ENCODE measurements at places on chromosomes 12 and 14. TPM values are rescaled to one million over a fixed set of nuclear protein-coding genes. Genes with fewer than 3 reads are reported as not detected.

DNA sequence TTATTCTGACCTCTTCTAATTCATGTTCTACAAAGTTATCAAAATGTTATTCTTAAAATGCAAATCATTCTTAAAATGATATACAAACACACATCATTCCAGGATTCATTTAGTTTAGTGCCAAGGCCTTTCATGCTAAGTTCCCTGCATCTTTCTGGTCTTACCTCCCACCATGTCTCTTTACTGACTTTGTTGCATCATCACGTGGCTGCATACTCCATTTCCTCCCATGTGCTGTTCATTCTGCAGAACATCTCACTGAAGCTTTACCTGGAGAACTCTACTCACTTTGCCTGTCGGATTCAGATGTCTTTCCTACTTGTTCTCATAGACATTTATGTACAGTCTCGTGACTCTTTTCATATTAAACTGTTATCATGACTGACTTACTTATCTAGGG, 278.1 kb downstream of the RAD51B start:
- DNase-seq, result no peak

DNA sequence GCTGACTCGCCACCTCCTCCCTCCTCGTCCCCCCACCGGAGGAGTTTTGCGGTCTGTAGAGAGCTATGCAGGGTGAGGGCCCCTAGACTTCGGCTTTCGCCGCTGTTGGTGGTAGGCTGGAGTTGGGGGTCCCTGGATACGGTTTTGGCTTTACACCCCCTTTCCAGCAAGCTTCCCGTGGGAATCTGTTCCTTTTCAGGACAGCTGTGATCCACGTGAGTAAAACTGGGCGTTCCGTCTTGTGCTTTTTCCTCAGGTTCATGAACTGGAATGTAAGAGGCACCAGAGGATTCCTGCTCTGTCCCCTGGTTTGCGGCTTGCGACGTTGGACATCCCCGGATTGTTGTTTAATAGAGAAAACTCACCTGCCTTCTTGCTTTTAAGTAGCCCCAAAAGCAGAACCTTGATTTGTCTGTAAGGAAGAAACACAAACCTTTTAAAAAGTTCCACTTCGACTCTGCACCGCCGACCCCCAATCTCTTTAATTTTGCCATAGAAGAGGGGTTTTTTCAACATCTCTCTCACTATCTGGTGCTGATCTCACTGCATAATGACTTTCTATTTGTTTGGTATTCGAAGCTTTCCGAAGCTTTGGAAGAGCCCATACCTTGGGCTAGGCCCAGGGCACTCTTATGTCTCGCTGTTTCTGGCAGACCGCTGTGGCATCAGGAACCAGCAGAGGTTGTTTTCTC, 490 bp downstream of the PRORP start:
- peak; percentile 63 for DNase-seq

DNA sequence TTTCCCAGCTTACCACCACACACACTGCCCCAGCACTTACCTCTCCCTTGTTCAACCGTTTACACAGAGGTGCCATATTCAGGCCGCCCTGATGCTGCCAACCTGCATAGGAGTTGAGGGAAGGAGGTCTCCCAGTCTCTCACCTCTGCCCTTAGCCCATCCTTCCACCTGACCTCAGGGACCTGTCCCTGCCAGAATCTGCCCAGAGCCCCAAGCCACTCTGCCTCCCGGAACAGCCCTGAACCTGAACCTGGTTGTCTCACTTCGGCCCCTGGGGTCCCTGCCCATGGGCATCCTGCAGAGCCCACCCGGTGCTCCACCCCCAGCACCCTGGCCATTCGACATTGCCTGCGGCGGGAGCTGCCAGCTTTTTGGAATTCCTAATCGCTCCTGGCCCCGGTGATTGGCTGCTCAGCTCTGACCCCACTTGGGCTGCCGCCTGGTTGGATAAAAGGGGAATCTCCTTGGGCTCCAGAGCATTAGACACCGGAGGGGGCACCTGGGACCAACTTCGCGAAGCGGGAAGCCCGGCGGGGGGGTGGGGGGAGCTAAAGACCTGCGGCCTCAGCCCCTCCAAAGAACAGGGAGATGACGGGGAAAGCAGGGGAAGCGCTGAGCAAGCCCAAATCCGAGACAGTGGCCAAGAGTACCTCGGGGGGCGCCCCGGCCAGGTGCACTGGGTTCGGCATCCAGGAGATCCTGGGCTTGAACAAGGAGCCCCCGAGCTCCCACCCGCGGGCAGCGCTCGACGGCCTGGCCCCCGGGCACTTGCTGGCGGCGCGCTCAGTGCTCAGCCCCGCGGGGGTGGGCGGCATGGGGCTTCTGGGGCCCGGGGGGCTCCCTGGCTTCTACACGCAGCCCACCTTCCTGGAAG, at the start of gene VSX2:
Gene VSX2, plus strand, starts transcription at position 476 of the 874 bp plus-strand sequence. Its CDS starts 113 bp downstream, at position 589.
- DNase-seq, result no peak

DNA sequence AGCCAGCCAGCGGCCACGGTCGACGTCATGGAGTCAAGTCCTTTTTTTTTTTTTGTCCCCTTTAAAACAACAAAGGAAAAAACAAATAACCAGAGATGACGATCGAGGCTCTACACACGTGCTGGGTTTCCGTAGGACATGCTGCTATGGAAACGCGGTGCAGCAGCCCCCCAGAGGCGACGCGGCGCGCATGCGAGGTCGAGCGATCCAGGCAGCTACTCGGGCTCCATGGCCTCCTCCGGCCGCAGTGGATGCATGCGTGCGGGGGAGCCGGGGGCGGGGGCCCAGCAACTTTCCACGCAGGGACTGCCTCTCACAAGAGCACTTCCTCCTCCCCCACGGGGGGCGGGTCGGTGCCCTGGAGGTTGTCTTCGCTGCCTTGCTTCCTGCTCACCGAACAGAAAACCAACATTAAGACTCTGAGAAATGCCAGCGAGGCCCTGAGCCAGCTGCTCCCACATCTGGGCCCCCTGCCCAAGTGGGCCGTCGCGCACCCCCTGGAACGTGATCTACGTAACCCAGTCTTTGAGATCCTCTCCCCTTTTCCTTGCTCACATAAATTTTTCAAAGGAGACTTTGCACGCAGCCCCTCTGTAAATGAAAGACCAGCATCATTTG, 30.7 kb downstream of the P2RX4 start:
- DNase-seq, result no peak

- no peak for DNase-seq
Observed at GRCh38 chr12:3005736-3006135, 46.5 kb downstream of the TEAD4 start.

DNA sequence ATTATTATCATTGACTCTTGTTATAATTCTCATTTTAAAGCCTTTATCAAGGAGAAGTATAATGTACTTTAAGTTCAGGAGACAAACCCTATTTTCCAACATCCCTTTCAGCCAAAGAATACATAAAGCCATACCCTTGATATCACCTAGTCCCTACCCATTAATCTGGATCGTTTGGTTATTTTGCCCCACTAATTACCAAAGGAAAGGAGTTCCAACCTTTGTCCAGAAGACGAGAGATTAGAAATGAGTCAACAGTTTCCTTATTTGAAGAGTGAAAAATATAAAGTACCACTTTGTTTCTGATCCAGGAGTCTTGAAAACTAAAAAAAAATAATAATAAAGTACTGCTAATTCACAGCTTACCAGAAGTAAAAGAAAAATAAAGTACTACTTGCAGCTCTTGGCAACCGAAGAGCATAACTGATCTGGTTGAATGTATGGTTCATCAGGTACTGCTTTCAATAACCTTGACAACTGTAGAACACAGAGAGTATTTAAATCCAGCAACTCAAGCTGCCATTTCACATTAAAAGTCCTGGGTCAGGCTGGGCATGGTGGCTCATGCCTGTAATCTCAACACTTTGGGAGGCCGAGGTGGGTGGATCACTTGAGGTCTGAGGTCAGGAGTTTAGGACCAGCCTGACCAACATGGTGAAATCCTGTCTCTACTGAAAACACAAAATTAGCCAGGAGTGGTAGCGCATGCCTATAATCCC, 33.7 kb downstream of the LIMA1 start:
- peak; percentile 14 for DNase-seq

DNA sequence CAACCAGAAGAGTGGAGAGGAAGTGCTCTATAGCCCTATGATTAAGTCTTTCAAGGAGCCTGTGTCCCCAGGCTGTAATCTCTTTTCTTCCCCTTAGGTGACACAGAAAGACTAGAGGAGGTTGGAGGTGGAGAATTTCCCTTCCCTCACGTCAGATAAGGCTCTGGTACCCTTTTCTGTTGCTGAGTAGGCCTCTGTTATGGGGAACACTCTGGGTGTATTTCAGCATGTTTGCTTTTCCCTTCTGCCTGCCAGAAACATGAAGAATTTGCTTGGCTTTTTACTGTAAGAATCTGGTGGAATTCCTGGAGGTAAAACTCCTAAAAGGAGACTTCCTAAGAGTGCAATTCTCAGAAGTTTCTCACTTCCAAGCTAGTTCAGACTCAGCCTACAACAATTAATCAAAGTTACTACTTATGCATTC, 58.3 kb downstream of the SIX1 start:
- DNase-seq, result no peak

GRCh38 chr14:61438036-61438435, 116.7 kb downstream of the PRKCH start:
- no peak for DNase-seq

GRCh38 chr14:103333754-103334643, at the start of gene EIF5:
TSS of gene EIF5 (plus strand) at chr14:103334237. CDS start at chr14:103335861, 1,624 bp downstream.
- peak; percentile 99 for DNase-seq

- peak; percentile 82 for DNase-seq
Observed at GRCh38 chr12:48165089-48165981, 8.0 kb upstream of the ASB8 start.

DNA sequence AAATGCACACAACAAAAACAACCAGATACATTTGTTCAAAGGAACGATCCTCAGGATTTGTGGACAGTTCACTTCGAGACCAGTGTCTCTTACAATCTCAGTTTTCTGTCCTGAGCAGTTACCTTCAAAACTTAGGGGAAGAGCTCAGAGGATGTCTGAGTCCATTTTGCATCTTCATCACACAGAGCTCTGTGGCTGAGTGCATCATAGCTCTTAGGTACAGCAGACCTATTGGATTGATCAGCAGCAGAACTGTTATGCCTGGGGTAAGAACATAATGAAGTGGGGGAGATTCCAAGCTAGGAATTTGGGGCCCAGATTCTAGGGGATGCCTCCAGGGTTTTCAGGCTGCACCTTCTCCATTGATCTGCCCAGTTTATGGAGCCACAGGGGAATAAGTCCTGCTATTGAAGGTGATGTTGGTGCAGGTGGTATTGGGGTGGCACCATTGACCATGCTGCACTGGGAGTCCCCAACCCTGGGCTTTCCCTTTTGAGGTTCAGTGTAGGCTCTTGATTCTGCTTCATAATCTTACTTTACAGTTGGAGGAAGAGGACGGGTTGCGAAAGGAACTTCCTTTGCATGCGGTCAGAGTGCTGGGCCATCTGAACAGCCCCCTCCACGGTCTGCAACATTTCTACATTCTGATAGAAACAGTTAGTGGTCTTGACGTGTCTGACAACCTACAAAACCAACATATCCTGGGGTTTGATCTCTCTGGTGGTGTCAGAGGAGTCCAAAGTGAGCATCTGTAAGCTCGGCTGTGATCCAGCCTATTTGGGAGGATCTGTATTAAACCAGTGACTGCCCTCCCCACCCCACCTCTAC, 112.8 kb downstream of the CHST11 start:
- no peak for DNase-seq

GRCh38 chr12:121713793-121714192, 1.2 kb downstream of the TMEM120B start:
- DNase-seq, result no peak

GRCh38 chr12:40312982-40313576, 88.3 kb downstream of the LRRK2 start:
- no peak for DNase-seq

- DNase-seq, result no peak
Observed at GRCh38 chr14:89258728-89259273, 158.2 kb downstream of the FOXN3 start.

DNA sequence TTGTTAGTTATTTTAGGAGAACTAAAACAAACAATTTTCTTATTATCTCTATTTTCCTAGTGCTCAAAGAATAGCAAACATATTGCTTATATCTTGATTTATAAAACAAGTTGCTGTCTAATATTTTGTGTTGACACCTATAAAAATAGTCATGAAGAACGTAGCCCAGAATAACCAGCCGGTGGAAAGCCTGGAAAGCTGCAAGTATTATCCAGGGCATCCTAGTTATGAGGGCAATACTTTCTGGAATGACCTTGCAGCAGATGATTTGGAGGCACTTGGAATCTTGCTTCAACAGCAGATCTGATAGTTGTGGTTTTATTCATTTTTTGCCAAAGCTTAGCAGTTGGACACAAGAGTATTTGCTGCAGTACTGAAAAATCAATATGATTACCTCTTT, 948.7 kb downstream of the LRFN5 start:
- DNase-seq, result no peak

DNA sequence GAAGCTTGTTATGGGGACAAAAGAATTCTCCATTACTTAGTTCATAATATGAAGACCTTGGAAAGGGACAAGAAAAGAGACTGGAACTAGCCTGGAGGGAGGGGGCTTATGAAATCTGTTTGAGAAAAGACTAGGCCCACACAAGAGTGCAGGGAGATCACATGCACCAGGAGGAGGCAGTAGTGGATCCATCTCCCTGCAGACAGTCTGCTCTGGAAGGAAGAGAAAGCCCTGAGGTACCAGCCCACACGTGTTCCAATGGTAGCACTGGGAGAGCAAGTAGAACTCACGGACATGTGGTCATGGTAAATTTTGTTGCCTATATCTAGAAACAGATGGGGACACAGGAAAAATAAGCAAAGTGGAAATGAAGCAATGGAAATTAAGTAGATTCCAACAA, 445.4 kb downstream of the SOX5 start:
- no peak for DNase-seq

DNA sequence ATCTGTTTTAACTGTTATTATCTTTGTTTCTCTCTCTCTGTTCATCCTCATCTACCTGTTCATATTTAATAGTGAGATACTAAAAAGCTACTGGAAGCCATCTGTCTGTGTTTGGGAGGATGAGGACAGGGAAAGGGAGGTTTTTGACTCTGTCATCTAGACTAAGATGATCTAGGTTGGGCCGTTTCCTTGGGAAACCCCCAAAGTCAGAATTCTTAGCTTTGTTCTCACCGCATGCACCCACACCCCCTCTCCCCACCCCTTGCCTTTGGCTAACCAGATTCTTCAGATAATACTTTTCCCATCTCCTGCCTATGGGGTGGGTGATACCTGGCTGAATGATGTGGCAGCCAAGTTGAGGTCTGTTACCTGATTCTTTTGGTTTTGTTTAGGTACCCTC, 73.0 kb downstream of the PRICKLE1 start:
- DNase-seq, result no peak

DNA sequence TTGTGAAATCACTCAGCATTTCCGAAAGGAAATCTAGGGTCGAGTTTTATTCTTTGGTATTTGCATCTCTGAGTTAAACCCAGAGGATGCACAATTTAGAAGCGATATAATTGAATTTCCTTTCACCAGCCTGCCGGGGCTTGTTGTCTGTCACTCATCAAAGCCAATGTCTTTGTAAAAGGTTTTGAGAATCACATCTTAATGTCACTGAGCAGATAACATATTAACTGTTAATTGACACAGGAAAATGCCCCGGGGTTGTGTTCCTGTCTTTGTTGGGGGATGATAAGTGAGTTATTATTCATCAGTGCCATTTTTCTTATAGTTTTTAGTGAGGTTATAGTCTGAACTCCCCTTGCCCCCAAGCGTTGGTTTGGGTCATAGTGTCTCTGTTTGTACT, 73.4 kb downstream of the DUSP6 start:
- DNase-seq, result peak; percentile 47

The CLEC14A gene
- total RNA-seq, result 344 TPM

The RHEBL1 gene
- 1.2 TPM for total RNA-seq

The KERA gene
- not detected for total RNA-seq

The IL26 gene
- not detected for total RNA-seq

The CS gene
- 67.0 TPM for total RNA-seq

The TXNRD1 gene
- 703 TPM for total RNA-seq

The CLEC9A gene
- not detected for total RNA-seq

The SMIM41 gene
- not detected for total RNA-seq

The RAB2B gene
- total RNA-seq, result 40.5 TPM

The TMEM121 gene
- 4.6 TPM for total RNA-seq

The LRRIQ1 gene
- total RNA-seq, result 0.68 TPM

The MYO1H gene
- total RNA-seq, result not detected
